Stimulated activated CD8-positive, alpha-beta memory T cell treated with anti-CD3 and anti-CD28 coated beads, Interleukin-15, amount 100 ng/mL, for 4 hours (primary cell): ENCODE measurements at places on chromosomes 13 and 19.

DNA sequence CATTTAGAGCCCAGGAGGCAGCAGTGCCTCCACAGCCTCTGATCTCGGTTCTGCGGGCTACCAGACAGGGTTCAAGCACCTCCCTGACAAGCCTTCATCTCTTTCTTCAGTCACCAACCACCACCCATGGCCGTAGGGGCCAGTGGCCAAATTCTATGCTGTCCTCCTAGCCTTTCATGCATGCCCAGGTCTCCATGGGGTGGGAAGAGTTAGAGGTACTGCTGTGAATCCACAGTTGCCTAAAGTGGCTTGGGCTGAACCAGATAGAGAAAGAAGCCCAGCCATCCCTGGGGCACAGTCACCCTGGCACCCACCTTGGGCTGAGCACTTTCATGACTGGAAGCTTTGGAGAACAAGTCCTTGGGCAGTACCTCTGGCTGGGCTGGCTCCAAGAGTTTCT lies 97.4 kb downstream of the ZDHHC20 start:
- no peak for DNase-seq

DNA sequence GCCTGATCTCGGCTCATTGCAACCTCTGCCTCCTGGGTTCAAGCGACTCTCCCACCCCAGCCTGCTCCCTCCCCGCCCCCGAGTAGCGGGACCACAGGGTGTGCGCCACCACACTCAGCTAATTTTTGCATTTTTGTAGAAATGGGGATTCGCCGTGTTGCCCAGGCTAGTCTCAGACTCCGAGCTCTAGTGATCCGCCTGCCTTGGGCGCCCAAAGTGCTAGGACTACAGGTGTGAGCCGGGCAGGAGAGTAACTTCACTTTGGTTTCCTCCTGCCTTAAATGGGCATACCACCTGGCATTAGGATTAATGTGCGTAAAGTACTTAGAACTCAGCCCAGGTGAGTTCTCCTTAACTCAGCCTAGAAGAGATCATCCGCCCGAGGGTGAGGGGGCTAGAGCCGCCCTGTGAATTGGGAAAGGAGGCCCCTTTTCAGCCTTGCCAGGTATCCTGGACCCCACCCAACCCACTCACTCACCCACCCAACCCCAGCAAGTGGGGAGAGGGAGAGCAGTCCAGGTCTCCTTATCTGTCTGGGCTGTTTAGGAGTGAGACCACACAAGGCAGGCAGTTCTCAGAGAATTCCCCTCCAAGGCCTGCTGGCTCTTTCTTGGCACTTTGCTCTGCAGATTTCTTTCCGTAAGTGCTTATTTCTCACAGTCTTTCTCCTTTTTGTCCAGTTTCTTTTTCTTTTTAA lies 1.2 kb upstream of the ZFP36 start:
- DNase-seq, result no peak

GRCh38 chr13:113598481-113598880 lies 13.9 kb downstream of the TFDP1 start:
- DNase-seq, result no peak

DNA sequence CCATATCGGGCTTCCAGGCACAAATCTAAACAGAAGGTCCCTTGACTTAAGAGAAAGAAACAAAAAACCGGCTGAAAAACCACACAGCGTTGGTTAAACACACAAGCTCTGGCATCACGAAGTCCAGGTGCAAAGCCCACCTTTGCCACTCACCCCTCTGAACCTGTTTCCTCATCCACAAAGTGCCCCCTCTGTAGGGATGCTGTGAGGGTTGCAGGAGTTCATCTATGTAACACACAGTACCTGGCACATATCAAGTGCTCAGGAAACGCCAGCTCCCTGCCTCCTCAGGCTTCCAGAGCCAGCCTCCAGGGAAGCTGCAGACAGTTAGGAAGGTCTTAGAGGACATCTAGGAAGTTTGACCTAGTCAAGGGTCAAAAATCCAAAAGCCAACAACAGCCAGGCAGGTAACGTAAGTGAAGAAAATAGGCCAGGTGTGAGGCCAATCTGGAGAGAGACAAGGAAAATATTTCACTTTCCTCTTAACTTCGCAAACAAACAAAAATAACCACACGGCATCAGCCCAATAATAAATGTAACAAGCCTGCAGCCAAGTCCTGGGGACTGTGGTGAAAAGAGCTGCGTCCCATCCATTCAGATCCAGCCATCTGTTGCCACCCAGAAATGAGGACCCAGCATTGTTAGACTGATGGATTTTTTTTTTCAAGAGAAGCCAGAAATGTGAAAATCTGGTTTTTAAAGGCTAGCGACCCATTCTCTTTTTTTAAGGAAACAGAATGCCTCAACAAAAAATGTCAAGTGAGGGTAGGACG lies 10.0 kb downstream of the KDELR1 start:
- no peak for DNase-seq

- DNase-seq, result no peak
Measured at GRCh38 chr13:33775339-33776108, 42.4 kb upstream of the RFC3 start.

DNA sequence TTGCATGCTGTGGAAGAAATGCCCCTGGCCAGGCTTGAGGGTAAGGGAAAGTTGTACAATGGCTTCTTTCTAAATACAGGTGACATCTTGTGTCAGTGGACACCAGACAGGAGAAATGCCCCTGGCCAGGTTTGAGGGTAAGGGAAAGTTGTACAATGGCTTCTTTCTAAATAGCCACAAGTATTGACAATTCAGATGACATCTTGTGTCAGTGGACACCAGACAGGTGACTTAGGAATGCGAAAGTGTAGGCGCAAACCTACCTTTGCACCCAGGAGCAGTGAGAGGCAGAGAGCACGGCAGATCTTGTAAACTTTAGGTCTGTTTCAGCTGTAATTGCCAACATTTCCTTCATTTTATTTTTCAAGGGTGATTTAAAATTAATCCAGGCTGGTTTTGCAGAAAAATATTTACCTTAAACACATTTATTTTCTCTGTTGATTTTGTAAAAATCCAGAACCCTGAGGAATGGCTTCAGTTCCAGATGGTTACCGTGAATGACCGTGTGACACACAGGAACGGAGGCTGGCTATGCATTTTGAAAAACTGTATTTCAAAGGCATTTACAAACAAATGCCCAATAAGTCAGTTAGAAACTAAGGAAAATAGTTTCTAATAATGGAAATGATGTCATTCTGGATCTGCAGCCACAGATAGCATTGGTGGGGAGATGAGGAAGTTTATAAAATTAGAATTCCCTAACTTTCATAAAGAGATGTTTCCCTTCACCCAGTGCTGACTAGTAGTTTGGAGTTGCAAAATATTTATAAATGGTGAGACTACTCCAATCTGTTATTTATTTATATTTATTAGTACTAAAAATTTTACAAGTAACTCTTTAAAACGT lies 34.9 kb downstream of the TNFSF13B start:
- DNase-seq, result no peak

DNA sequence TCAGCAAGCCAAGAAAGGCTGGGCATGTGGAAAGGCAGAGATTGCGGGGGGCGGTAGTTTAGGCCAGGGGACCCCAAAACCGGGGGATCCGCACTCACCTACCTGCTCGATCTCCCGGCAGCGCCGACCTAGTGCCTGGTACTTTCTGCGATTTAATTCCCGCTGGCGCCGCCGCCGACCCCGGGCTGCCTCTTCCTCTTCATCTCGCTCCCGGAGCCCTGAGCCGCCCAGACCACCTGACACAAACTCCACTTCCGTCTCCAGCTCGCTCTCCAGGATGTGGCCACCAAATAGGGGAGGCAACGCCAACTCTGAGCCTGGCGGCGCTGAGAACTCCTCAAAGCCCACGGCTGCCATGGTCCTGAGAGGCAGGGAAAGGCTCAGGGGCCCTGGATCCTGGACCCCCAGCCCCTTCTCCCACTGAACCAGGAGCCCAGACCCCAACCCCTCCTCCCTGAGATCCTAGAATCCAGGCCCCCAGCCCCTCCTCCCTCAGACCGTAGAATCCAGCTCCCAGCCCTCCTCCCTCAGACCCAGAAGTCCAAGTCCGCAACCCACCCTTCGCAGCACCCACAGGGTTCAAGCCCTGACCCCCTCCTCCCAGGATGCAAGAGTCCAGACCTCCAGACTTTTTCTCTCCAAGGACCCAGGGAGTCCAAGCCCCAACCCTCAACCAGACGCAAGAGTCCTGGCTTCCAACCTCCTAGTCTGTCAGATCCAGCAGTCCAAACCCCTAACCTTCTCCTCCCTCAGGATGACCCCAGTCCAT lies 933 bp downstream of the TFPT start:
- no peak for DNase-seq

DNA sequence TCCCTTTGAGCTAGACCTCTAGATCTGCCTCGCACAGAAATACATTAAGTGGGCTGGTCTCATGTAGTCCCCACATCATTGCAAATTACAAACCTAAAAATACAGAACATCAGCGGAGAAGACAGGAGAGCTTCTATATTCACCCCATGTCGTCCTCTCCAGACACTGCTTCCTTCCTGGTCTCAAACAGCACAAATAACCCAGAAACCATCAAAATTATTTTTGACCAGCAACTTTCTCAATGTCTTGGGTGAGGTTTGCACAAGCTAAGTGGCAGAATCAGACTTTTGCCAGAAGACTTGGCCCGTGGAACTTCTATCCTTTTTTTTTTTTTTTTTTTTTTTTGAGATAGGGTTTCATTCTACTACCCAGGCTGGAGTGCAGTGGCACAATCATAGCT lies 28.2 kb downstream of the CLEC17A start:
- DNase-seq, result no peak

DNA sequence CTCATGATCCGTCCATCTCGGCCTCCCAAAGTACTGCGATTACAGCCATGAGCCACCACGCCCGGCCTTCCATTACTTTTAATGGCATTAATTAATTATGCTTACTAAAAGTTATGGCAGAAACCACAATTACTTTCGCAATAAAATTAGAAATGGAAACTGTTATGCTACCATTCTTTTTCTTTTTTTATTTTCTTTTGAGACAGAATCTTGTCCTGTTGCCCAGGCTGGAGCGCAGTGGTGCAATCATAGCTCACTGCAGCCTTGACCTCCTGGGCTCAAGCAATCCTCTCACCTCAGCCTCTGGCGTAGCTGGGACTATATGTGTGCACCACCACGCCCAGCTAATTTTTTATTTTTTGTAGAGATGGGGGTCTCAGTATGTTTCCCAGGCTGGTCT lies 4.6 kb upstream of the BST2 start:
- no peak for DNase-seq
